Endothelial cell (in vitro differentiated cells): ENCODE measurements at places on chromosomes 7 and 10. TPM values are rescaled to one million over a fixed set of nuclear protein-coding genes. Genes with fewer than 3 reads are reported as not detected.
A peak's percentile ranks its signal among the peaks of the same experiment; 100 is the strongest.

DNA sequence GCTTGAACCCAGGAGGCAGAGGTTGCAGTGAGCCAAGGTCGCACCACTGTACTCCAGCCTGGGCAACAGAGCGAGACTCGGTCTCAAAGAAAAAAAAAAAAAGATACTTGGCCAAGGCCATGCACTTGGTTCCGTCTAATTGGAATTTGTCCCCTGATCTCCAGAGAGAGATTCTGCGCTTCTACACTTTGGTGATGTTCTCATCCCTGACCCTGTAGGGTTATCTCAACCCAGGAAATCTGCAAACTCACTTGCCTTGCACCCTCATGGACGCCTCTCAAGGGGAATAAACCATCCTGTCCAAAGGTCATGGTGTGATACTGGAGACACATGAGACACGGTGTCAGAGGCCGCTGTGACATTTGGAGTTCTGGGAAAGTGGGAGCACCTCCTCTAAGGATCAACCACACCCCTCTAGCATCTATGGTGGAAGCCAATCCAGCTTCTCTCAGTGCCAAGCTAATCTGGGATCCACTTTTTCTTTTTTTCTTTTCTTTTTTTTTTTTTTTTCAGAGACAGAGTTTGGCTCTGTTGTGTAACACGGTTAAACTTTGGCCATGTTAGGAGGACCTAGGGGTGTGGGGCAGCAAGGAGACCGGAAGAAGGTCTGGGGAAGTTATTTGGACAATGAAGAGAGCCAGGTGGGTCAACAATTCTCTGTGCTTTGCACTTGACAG, 7.8 kb upstream of the POR start:
- no peak for DNase-seq

DNA sequence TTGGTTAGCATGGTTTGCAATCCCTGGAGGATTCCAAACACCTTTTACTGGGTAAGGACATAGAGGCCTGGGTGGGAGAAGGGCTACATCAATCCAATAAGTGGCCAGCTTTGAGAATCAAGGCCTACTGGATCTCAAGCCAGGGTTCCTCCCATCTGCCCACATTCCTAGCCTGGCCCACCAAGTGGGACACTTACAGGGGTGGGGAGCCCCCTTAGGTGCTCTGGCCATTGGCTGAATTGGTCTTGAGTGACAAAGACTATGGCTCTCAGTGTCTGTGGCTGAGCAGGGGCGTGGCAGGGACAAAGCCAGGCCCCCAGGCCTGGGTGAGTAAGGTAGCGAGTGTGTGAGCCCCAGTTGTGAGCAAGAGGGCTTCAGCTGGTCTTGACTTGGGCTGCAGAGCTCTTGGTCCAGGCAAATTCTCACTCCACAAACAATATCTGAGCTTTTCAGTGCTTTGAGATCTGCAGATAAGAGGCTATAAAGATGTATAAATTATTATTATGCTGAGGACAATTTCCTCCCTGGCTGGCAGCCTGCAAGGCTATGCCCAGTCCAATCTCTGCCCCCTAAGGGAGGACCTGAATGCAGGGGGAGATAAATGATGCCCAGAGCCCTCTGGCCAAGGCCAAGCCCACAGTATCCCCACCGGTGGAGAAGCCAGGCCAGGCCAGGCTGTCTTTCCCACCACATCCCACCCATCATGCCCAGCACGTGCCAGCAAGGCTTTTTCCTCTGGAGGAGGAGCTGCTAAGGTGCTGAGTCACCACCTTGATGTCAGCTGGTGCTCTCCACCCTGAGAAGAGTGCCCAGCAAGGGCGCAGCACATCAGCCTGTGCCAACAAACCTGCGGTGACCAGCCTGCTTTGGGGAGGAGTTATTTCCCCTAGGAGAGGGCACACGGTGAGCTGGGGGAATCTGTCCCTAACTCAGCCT, 80.7 kb upstream of the DUSP5 start:
- no peak for DNase-seq

GRCh38 chr10:91194497-91195179, 25.8 kb upstream of the PCGF5 start:
- DNase-seq, result no peak

- peak; percentile 76 for DNase-seq
Observed at GRCh38 chr10:72328045-72328828, 26.5 kb downstream of the DNAJB12 start.

DNA sequence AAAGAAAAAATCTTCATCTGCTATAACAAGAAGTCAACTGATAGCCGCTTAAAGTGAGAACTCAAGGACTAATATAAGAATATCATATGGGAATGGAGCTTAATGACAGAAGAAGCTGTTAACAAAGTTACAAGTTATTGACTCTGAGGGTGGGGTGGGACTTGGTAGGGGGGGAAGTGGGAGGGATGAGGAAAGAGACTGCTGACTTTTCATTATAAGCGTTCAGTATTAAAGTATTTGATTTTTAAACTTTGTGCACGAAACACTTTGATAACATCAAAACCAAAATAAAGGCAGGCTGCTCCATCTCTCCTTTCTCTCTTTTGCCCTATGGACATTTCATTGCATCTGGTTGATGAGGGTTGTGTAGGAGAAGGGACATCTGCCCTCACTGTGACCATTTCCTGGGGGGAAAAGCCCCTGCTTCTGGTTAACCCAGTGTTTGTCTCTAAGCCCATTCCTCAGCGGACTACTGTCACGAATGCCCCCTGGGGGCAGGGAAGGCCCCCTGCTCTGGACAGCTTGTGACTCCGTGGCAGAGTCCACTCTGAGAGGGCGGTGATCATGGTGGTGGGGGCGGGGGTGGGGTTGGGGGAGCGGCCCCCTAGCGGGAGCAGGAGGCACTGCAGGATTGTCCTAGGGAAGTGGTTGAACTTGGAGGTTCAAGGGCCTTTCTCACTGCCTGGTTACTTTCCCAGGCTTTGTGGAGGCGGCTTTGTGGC, 17.4 kb downstream of the SLC13A4 start:
- DNase-seq, result no peak

The SEC61G gene
- total RNA-seq, result 129 TPM

GRCh38 chr10:77792155-77792554, 134.4 kb downstream of the DLG5 start:
- no peak for DNase-seq

DNA sequence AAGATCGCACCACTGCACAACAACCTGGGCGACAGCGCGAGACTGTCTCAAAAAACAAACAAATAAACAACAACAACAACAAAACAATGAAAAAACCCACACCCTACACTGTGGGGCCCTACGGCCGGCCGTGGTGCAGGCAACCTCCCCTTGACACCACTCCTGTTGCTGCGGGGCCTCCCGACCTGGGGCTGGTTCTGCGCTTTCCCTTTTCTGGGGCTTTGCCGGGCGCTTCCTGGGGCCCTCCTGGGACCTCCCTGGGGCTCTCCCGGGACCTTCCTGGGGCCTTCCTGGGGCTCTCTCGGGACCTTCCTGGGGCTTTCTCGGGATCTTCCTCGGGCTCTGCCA, 46.6 kb downstream of the INSIG1 start:
- DNase-seq, result no peak

The CREB3L2 gene
- total RNA-seq, result 50.6 TPM

GRCh38 chr10:21929070-21929469, 74.5 kb downstream of the DNAJC1 start:
- DNase-seq, result no peak

DNA sequence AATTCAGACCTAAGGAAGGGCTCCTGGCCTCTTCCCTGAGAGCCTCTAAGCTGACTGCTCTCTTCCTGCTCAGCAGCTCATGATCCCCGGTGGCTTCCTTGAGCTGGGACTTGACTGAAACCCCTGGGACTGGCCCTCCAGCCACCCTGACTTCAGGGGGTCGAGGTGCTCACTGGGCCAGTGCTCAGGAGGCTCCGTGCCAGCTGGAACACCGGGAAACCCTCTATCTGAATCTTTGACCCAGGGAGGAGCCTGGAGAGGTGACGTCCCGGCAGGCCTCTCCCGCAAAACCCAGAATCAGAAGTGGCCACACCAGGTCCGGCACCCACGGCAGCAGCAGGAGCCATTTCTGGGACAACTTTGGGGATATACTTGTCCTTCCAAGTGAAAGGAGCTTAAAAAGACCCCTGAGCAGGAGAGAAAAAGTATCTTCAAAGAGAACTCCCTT, 110.7 kb downstream of the WDR37 start:
- DNase-seq, result no peak

DNA sequence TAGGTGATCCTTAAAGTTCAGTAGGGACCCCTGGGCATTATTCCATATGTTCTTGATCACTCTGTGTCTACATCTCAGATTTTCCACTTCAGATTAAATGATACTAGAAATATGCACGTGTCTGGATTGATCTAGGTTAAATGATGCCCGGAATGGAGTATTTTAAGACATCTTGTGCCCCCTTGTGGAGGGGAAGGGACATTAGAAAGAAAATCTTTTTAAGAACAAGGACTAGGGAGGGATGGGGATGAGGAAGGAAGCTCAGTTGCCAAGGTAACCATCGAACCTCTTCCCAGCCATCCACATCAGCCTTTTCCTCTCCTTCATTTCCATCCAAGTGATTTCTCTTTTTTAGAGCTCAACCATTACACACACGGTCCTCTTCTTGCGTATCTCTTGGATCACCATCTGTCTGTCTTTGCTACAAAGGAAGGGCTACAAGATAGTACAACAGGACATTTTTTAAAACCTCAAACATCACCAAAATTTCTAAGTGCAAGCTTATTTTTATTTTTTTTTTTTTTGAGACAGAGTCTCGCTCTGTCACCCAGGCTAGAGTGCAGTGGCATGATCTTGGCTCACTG, 40.5 kb downstream of the PRSS2 start:
- DNase-seq, result peak; percentile 44

The RAB18 gene
- 112 TPM for total RNA-seq

The MSS51 gene
- 2.0 TPM for total RNA-seq

The RSPH10B2 gene
- 0.51 TPM for total RNA-seq

DNA sequence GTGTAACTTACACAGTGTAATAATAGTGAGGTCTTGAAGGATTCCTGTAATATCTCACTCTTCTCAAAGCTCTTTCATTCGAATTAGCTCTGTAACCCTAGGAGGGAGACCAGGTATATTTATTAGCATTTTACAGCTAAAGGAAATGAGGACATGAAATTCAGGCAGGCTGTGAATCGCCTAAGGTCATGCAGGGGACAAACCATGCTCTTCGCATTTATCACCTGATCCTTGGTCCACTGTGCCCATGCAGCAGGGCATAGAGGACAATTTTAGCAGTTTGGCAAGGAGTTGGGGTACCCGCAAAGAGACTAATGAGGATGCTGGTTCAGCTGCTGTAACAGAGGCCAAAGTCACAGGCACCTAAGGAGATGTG, 14.8 kb upstream of the LAMB1 start:
- DNase-seq, result no peak

DNA sequence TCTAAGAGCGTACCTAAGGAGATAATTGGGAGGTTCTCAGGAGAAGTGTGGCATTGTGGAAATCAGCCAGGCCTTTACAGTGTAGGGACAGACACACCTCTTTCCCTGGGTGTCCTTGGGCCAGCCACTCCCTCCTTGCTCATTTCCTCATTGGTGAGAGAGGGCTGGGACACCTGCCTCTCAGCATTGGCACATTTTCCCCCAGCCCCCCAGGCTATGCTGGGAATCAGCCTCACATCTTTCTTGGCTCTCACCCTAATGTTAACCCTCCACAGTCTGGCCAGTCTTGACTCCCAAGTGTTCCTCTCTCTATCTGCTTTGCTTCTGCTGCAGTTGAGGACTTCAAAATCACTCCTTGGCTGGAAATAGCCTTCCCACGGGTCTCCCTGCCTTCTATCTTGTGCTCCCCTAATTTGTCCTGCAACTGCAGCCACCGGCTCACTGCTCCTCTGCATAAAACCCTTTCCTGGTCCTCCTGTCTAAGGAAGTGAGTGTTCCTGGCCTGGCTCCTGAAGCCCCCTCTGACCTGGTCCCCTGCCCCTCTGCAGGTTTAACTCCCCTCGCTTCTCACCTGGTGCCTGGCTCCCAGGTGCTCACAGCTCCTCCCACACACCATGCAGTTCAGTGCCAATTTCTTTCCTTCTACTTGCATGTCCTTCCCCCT, 15.8 kb downstream of the TBXAS1 start:
- DNase-seq, result no peak

DNA sequence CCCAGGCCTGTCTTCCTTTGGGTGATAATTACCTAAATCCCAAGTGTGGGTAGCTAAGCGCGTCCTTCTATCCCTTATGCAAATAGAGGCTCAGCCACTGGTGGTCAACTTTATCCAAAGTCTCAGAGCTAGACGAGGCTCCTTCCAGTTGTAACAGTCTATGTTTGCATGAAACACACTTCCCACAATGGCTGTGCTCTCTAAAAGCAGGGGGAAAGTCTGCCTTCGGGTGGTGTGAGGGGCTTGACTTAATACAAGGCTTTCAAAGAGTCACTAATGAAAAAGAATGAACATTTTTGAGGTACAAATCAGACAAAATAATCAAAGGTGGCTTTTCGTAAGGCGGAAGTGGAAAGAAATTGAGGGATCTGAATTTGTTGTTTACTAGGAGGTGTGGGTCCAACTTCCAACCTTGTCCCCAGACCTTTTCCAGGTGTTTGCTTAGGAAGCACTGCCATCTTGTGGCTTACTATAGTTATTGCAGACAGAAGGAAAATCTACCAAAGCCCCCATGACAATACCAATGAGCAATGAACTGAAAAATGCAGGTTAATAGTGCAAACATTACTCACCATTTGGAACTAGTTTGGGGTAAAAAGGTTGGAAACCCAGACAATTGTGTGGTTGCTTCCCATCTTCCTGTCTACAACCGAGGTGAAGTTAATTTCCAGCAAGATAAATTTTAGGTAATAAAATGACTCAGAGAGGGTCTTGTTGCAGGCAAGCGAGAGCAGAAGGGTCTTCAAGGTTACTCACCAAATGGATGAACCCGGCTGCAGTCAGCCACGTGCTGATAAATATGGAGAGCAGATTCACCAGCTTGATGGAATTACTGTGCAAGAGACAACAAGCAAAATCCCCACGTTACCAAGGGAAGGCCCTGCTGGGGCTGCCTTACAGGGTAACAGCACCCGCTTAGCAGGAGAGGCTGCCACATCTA, 525.7 kb downstream of the KCNMA1 start:
- DNase-seq, result peak; percentile 46

The SPDYE11 gene
- total RNA-seq, result 0.13 TPM

The CDHR3 gene
- total RNA-seq, result 10.6 TPM

The FAM131B gene
- 1.0 TPM for total RNA-seq

DNA sequence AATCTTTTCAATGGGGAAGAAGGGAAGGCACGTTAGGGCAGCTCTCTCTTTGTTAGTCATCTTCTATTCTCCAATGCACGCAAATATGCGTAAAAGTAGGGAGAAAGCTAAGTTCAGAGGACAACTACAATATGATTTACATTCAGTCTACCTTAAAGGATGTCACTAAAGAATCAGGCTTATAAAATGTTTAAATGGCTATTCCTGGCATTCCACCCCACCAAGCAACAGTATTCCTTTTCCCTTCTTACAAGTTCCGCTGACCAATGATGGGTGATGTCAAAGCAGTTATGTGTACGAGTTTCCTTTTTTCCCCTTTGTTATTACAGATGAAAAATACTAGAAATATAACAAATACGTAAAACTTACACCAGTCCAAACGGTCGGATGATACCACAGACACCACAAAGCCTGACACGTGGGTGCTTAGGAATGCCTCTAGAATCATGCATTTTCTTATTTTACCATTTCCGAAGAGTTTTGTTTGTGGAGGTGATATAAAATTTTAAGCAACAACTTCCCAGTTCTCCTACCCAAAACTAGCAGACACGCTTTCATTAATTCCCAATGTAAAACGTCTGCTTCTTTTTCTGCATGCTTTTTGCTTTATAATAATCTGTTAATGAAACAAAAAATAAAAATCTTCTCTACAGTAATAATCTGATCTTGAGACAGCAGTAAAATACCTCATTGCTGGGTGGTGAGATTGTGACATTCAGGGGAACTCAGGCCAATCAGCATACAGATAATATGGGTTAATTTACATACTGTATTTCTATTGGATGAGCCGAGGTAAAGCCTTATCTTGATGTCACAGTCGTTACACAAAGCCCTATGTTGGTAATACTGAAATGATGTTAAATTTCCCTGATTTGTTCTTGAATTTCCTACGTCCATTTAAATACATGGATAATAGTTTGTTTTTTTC, 708 bp upstream of the GPR85 start:
- no peak for DNase-seq
